ENCODE measurements at places on chromosomes 12 and 14.

GRCh38 chr12:131915823-131916222 lies 13.3 kb upstream of the PUS1 start:
- no peak for DNase-seq

DNA sequence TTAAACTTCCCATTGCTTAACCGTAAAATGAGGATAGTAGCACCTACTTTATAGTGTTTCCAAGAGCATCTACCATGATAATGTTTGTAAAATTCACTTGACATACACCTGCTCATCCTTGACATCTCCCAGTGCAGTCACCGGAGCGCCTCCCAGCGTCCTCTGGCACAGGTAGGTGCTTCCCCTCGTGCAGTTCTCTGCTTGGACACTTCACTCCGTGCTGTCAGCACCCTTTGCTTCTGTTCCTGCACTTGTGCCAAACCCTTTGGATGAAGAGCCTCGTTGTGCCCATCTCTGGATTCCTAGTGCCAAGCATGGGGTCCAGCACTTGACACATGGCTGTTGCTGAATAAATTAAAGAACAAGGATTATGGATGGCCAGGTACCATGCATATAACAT lies 28.3 kb downstream of the ETV6 start:
- DNase-seq = peak; percentile 79

DNA sequence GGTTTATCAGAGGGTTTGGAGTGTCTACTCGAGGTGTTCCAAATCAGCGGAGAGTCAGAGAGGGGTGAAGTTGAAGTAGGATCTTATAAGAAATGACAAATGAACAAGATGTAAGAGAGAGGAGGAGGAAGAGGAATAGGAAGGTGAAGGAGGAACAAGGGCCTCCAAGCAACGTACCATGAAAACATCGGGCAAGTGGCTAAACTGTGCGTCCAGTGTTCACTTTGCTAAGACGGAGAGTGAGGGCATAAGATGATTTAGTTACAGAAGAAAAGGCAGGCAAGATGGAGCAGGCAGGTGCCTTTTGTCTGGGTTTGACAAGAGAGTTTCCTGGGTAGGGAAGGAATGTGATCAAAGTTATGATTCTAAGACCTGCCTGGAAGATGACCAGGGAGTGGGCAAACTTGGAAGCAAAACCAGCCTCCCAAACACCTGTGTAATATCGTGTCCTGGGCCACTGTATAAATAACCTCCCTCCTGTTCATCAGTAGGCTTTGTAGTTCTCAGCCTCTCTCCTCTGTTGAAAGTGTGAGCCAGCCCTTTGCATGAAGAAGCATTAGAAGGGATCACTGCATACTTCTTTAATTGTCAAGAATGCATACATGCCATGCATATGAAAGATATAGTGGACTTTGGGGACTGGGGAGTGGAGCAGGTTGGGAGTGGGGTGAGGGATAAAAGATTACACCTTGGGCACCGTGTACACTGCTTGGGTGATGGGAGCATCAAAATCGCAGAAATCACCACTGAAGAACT lies 111.4 kb downstream of the ZFP36L1 start:
- DNase-seq = no peak

DNA sequence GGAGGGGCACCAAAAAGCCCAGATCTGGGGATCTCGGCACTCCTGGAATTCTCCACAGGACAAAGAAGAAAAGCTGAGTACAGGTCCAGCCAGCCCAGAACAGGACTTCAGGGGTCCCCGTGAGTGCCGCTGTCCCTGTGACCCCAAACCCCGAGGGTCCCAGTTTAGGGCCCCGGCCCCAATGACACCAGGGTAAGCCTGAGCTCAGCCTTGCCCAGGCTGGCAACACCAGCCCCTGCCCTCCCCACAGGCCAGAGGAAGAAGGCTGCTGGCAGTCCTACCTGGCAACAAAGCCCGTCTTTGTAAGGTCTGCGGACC lies 1.8 kb downstream of the CDK2AP1 start:
- DNase-seq = no peak

DNA sequence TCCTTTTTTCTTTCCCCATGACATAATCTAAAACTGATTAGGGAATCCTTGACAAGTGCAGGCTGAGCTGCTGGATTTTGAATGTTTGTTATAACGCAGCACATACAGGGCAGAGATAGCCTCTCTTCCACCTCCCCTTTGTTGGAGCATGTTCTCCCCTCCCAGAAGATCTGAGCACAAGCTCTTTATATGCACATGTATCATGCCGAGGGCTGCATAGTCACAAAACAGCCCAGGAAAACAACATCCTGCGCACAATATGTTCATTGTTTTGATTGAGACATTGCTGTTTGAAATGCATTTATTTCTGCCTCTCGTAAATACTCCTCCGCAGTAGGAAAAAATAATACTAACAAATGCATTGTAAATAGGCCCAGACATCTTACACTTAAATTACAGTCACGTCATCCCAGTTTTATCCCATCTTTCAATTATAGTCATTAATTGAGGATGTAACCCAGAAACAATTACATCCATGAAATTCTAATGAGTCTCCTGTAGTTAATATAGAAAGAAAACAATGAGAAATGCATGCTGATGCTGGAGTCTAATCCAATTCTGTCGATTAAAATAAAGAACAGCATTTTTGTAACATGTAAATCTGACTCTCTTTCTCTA lies 401.8 kb downstream of the BTG1 start:
- DNase-seq = no peak

GRCh38 chr12:121858662-121859572 lies at the start of gene HPD:
Gene HPD, minus strand, starts transcription at chr12:121858859. Its CDS starts 36 bp downstream, at chr12:121858823.
- DNase-seq = peak; percentile 88

Measured in Right ventricle myocardium inferior (tissue), 1 donor.